Activated CD4-positive, CD25-positive, alpha-beta regulatory T cell treated with anti-CD3 and anti-CD28 coated beads, Interleukin-2, amount 50 U/mL, for 72 hours (primary cell): ENCODE measurements at places on chromosomes 7 and 10.

DNA sequence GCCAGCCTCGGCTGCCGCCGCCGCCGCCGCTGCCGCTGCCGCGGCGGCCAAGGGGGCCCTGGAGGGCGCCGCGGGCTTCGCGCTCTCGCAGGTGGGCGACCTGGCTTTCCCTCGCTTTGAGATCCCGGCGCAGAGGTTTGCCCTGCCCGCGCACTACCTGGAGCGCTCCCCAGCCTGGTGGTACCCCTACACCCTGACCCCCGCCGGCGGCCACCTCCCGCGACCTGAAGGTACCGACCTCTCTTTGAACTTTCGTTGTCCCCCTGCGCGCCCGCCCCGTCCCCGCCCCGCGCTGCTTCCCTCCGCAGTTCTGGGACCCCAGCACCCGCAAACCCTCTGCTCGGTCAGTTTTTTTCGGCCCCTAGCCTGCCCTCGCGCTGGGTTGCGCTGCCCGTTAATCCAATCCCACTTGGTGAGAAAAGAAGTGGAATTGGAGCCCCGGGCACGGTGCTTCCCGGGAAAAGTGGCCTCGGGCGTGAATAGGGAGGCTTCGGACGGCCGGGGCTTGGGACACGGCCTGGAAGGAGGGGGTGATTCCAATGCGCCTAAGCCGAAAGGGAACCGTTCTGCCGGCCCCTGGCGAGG is 543 bp downstream of the HMX3 start:
- no peak for DNase-seq

DNA sequence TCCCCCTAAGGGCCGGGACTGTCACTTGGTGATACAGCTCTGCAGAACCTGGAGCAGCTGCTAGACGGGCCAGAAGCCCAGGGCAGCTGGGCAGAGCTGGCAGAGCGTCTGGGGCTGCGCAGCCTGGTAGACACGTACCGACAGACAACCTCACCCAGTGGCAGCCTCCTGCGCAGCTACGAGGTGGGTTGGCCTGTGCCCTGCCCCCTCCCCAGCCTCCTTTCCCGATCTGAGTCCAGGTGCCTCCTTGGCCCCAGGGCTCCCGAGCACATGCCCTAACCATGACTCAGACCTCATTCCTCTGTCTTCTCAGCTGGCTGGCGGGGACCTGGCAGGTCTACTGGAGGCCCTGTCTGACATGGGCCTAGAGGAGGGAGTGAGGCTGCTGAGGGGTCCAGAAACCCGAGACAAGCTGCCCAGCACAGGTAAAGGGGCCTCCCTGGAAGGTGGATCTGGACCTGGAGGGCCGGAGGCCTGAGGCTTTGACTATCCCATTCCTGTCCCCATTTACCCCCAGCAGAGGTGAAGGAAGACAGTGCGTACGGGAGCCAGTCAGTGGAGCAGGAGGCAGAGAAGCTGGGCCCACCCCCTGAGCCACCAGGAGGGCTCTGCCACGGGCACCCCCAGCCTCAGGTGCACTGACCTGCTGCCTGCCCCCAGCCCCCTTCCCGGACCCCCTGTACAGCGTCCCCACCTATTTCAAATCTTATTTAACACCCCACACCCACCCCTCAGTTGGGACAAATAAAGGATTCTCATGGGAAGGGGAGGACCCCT is 6.4 kb downstream of the NFKB2 start:
- DNase-seq, result no peak

DNA sequence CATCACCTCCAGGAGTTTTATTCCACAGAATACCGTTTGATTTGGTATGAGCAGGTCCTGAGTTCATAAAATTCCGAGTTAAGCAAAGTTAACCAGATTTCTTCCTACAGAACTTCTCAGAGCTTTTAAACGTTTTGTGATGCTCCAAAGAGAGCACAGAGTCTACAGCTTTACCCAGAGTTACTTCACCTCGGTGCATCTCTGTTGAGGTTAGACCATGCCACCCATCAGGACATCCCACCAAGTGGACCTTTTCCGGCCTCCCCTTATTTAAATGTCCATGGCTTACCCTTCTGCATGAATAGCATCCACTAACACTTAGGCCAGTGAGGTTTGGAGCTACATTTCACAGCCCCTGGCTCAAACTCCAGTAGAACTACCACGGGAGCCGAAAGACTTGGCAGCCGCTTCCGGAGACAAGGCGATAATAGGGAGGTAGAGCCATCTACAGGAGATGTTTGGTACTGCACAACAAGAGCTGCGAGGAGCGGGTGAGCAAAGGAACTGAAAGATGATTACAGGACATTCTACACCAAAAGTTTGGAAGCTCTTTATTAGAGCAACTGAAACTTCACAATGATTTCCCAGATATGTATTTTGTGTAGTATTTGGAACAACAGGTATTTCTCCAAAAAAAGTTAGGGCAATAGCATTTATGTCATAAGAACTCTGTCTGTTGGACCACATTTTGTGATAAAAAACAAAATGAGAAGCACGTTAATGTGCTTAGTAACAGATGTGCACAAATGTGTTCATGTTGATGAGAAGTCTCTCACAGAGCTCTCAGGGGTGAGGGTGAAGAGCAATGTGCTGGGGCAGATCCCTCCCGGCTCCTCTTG is 174.7 kb downstream of the HERPUD2 start:
- DNase-seq, result peak; percentile 48

DNA sequence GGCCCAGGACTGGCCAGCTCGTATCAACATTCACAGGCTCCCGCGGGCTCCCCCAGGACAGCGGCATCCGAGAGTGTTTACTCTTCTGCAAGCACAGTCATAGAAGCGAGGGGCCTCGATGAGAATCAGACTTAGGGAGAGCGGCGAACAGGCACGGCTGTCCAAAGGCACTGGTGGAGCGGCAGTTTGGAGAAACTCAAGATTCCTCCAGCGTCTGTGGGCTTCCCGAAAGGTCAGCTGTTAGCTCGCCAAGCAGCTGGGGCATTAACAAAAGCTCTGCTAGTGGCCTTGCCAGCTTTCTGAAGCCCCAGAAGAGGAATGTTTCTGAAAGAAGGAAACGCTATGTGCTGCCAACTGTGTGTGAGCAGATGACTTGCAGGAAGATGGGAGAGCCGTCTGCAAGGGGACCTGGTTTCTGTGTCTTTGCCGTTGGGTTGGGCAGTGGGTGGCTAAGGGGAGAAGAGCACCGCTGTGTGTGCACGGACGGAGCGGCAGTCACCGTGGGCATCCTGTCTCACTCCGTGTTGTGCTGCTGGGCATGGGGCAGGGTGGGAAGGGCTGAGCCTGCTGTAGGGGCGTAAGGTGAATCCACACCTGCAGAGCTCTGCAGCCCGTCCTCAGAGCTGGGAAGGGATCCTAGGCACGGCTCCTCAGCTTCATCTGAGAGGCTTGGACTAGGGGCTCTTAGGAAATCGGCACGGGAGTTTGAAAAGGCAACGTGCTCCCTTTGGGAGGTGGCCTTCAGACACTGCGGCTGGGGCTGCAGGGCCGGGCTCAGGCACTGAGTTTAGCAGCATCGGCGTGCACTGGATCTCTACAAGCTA is 42.1 kb downstream of the AMZ1 start:
- no peak for DNase-seq

DNA sequence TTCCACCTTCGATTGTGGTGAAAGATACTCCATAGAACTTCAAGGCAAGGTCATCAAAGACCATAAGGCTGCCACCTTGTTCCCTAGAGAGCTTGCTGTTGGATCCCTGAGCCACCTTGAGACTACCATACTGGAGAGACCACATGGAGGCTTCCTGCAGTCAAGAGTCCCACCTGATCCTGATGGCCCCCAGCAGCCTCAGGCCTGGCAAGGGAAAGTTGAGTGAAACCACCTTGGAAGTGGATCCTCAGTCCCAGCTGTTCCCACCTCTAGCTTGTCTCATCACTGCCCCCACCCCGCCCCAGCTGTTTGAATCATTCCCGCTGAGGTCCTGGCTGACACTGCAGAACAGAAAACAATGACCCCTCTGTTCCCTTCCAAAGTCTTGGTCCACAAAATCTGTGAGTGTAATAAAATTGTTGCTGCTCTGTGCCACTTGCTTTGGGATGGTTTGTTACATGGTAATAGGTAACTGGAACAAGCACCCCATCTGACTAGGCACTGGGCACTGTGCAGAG is 32.0 kb downstream of the PRLHR start:
- DNase-seq, result no peak

- no peak for DNase-seq
Measured at GRCh38 chr7:109821156-109821555, 1251.5 kb downstream of the DNAJB9 start.

- no peak for DNase-seq
Measured at GRCh38 chr7:82263920-82264782, 179.4 kb downstream of the CACNA2D1 start.

DNA sequence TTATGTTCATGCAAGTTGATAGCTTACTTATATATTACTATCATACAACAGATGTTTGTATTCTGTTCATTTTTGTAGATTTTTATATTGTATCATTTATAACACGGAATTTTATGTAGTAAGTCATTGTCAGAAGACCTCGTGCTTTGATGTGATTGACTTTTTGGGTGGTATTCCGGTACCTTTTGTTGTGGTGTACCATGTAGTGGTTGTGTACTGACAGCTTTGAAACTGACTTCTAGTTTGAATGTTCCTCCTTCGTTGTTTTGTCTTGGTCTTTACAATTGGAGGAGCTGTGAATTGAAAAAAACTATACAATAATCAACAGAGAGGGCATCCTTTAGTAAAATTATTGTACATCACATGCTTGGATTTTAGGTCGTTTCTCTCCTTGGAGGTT is 61.5 kb downstream of the WAC start:
- DNase-seq, result no peak

DNA sequence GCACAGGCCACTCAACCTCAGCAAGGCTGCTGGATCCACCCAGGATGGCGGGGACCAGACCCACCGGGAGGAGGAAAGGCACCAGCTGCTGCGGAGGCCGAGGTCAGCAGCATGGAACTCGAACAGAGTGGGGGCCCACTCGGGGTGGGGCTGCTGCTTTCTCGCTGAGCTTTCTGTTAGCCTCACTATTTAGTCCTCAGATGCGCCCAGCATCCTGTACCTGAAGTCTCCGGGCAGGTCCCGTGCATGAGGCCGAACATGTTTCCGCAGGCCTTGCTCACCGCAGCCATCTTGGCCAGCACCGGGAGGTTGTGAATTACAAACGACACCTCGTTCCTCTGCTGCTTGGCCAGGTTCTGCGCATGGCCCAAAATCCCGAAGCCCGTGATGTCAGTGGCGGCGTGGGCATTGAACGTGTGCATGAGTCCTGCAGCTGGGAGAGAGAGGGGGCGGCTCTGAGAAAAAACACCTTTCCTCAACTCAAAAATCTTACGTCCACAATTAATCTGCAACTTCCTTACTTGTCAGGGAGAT is 22.8 kb upstream of the PHYH start:
- no peak for DNase-seq

- DNase-seq, result no peak
Measured at GRCh38 chr10:96421995-96422394, 63.2 kb upstream of the OPALIN start.

DNA sequence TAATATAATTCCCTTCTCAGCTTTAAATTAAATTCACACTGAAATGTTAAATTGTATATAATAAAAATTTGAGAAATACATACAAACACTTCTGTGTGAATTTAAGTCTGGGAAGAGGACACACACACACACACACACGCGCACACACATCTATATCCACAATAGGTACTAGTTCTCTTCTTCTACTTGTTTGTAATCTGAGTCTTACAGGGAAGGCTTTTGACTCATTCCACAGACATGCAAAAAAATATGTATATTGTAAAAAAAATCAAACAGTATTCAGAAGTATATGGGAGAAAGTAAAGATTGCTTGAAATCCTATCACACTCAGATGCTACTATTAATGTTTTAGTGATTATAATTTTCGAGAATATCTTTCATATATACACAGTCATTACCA is 276.2 kb downstream of the MDFIC start:
- no peak for DNase-seq

DNA sequence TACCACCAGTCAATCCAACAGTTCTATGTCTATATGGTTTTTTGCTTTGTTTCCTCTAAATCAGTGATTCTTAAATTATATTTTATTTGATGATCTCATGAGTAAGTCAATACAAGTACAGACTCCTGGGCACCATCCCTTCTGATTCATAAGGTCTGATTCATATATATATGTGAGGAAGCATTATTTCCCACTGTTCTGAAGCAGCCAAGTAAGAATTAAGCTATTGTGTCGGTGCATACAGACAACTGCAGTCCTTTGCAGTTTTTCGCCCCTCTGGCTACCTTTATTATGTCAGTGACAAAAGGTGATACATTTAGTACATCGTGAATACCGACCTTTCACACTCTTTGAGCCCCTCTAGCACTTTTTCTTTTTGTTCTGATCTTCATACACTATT is 1079.6 kb upstream of the C7orf33 start:
- no peak for DNase-seq

GRCh38 chr7:75534727-75535307 is 42.7 kb downstream of the SPDYE5 start:
- no peak for DNase-seq

- DNase-seq, result peak; percentile 36
Measured at GRCh38 chr7:20330928-20331909, 519 bp downstream of the ITGB8 start.

DNA sequence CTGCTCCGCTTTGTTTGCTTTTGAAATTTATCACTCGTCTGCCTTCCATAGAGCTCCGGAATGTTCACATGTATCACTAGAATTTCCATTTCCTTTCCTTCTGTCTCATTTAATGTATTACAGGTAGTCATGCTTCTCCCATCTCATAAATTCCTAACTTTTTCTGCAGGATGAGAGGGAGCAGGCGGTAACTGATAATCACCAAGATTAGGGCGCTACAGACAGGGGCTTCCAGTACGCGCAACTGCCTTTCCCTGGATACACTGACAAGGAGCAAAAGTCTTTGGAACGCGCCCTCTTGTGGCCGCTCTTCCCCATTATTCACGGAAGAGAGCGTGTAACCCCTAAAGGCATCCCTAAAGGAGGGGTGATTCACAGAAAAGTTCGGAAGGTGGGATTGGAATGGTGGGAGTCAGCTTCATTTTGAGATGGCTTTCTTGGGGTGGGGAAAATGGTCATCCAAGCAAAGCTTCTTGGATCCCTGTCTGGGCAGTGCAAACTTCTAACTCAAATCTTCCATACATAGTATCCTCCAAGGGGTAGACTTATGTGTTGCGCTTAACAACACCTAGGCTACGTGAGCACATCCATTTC is 6.5 kb downstream of the INHBA start:
- no peak for DNase-seq

DNA sequence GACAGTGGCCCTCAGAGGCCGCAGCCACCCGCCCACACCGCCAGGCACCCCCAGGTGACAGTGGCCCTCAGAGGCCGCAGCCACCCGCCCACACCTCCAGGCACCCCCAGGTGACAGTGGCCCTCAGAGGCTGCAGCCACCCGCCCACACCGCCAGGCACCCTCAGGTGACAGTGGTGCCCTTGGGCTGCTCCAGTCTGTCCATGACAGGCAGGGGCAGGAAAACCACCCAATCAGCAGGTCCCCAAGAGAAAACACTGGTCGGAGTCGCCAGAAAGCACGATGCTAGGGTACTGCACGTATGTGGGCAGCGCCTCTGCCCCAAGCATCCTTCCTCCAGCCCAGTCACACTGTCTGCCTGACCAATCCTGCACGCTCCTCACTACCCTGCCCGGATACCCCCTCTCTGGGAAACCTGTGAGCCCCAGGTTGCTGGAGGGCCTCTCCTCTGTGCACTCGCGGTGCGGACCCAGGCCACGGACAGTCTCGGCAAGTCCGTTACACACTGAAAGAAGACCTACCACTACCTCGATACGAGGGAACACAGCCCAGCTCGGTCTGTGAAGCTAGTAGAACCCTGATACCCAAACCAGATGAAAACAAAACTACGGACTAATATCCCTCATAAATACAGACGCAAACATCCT is 11.7 kb upstream of the GPR146 start:
- no peak for DNase-seq
